ENCODE measurements at places on chromosomes 13 and 19.
A peak's percentile ranks its signal among the peaks of the same experiment; 100 is the strongest.

GRCh38 chr19:45200568-45200967, 22.0 kb downstream of the BLOC1S3 start:
- peak; percentile 46 for DNase-seq

DNA sequence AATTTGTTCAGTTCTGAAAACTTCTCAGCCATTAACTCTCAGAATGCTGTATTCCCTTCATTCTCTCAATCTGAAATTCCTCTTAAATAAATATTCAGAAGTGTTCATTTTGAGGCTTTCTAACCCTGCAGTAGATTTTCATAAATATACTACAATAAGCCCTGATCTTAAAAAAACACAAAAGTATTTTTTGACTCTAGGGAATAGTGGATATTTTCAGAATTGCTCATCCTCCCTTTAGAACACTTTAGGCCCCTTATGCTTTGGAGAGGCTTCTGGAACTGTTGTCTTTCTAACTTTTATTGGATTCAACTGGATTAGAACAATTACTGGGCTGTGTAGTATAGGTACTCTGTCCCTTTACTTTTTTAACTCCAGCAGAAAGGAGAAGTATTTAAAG, 1662.6 kb upstream of the MIR17HG start:
- no peak for DNase-seq

- DNase-seq, result no peak
Observed at GRCh38 chr13:43792076-43792881, 5.5 kb upstream of the ENOX1 start.

DNA sequence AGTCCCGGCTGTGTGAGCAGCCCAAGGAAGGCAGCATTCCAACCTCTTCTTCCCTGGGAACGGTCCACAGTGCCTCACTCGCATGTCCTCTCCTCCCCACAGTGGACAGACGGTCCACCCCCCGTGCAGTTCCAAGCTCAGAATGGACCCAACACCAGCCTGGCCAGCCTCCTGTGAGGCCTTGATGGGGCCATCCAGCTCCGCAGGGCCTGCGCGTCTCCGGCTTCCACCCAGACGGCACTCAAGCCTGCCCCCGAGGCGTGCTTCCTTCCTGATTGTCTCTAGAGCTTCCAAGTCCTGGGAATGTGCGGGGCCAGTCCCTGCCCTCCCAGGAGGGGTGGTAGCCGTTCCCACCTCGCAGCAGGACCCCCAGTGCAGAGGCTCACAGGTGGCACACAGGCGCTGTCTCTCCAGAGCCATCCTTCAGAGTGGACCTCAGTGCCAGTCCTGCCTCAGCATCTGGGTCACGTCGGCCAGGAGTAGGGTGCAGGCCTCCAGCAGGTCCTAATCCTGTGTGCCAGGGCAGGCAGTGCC, 35.0 kb downstream of the MAU2 start:
- no peak for DNase-seq

DNA sequence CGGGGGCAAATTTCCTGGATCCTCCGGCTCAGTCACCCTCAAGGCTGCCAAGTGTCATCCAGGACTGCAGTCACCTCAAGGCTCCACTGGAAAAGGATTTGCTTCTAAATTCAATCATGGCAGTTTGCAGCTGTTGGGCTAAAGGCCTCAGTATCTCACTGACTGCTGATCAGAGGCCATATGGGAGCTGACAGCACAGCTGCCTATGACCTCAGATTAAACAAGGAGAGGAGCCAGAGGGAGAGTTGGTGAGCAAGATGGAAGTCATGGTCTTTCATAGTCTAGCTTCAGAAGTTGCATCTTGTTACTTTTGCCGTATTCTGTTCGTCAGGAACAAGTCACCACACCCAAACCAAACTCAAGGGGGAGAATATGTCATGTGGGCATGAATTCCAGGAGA, 849.7 kb downstream of the UQCRFS1 start:
- no peak for DNase-seq

DNA sequence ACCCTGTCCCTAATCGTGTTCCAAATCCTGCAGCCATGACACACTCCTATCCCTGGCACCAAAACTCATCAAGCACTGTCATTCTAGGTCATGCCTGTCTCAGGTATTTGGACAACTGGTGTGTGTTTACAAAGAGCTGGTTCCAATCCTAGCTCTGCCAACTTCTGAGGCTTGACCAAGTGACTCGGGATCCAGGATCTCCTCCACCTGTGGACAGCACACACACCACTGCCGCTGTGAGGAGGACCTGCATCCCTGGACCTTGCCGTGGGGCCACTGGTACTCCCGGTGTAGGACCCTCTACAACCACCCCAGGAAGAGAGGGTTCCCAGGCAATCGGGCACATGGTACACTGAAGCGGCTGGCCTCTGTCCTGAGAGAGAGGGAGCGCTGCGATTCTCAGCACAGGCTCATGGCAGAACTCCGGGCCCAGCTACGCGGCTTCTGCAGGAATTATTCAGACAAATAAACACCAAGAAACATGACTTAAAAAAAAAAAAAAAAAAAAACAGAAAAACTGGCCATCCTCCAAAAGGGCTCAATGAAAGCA, 20.4 kb downstream of the MLLT1 start:
- peak; percentile 60 for DNase-seq

GRCh38 chr19:8065875-8066261, 13.3 kb downstream of the CCL25 start:
- DNase-seq, result no peak

DNA sequence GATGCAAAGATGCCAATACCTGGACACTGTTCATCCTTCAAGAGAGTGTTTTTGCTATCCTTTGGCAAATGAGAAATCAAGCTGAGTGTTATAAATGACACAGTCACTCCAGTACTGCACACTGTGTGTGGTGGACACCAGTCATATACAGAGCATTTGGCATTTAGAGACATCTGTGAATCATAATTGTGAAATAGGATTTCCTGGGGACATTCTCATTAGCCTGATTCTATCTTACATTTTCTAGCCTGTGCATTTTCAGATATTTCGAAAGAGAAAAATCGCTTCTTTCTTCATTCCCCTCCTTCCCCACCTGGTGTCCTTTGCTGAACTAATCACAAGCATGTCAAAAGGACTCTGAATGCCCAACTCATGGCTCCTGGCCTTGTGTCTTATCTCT, 781.0 kb upstream of the ARGLU1 start:
- peak; percentile 11 for DNase-seq

- DNase-seq, result no peak
Observed at GRCh38 chr19:49338691-49339300, 3.6 kb downstream of the CD37 start.

DNA sequence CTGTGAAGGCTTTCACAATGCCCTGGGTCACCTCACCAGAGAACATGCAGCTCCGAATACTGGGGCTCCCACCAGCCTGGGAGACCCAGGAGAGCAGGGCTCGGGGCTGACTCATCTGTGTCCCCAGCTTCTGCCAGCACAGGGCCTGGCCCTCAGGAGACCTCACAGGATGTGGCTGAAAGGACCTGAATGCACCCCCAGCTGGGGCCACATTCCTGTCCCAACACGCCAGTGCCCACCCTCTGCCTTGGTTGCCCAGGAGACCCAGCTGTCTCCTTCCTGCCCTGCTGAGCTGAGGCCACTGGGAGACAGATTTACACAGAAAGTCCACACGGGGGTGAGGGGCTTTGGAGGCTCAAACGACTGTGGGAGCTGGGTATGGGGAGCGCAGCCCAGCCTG, 11.9 kb downstream of the BCAT2 start:
- no peak for DNase-seq

GRCh38 chr19:55355213-55355821, 798 bp upstream of the COX6B2 start:
- peak; percentile 33 for DNase-seq

- no peak for DNase-seq
Observed at GRCh38 chr13:43362556-43362955, 339.2 kb downstream of the DNAJC15 start.

GRCh38 chr13:105436943-105437342, 1098.5 kb downstream of the EFNB2 start:
- DNase-seq, result no peak

DNA sequence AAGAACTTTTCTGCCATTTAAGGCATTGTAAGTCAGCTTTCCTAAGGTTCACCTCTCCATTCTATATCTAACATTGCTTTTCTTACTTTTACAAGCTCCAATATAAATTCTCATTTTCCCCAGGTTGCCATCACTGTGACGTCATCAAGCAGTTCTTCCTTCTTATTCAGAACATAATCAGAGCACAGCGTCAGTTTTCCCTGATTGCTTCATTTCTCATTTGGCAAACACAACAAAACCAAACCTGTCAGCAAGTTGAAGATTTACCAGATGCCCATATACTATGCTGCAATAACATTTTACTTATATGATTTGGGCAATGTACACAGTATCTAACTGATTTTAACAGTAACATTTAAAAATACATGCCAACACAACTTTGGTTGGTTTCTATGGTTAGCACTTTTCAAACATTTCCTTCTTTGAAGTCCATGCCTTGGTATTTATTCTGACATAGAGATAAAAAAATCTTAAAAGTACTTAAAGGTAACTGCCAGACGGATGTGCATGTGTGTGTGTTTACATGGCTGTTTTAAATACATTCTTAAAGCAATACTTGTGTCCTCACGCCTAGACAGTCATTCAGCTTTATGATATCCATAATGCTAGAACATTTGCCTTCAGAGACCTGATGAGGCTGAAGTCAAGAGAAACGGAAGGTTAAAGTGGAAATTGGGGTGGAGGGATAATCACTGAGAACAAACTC, 264.0 kb downstream of the KLF12 start:
- no peak for DNase-seq

Data from cerebellar cortex (tissue), 1 donor.